ENCODE measurements at places on chromosomes 6 and 20.

GRCh38 chr6:117118490-117118889 lies 146.9 kb upstream of the VGLL2 start:
- H3K27me3 ChIP-seq = no peaks in the 10 kb centered on the region
- H3K4me1 ChIP-seq = no peaks in the 10 kb centered on the region
- DNase-seq = no peak
- H3K27ac ChIP-seq = no peak overlapping the region
- H3K4me3 ChIP-seq = no peak overlapping the region
- H3K36me3 ChIP-seq = no peaks in the 10 kb centered on the region

DNA sequence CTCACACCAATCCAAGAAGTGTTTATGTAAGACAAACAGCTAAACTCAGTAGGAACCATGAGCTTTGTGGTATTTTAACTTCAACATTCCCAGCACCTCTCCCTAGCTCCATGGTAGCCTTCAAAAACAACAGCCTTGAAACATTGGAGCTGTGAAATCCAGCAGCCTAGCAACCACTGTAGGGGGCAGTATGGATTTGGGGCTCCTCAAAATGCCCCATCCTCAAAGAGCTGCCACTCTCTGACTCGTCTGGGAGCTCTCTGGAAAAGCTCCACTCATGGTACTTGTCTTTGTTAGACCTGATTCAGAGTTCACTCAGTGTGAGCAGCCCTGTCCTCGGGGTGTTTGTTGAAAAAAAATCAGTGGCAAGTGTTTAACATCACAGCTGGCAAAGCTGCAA lies 82.9 kb downstream of the KIF6 start:
- no peak overlapping the region for H3K27ac ChIP-seq
- H3K27me3 ChIP-seq = no peaks in the 10 kb centered on the region
- no peak overlapping the region for H3K4me3 ChIP-seq
- DNase-seq = no peak
- no peaks in the 10 kb centered on the region for H3K4me1 ChIP-seq
- no peaks in the 10 kb centered on the region for H3K36me3 ChIP-seq

- H3K27ac ChIP-seq = no peak overlapping the region
- no peak for DNase-seq
- H3K36me3 ChIP-seq = no peaks in the 10 kb centered on the region
These were observed 101.5 kb downstream of the PHACTR3 start for GRCh38 chr20:59705651-59706399.

DNA sequence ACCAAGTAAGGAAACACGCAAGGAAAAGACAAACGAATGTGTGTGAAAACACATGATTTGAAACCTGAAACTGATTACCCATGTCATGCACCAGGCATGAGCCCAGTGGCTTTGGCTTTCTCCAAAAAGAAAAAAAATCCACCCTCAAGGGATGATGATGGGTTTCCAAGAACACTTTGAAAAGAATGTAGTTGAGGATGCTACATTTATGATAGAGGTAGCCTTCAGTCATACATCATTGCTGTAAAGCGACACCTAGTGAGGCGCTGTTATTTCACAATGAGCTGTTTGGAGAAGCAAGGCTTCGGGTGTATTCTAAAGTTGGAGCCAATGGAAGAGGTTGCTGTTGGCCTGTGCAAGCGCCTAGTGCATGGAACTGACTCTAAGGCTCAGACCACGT lies 124.9 kb downstream of the SCML4 start:
- H3K4me3 ChIP-seq = no peak overlapping the region
- no peak for DNase-seq
- H3K36me3 ChIP-seq = no peaks in the 10 kb centered on the region

DNA sequence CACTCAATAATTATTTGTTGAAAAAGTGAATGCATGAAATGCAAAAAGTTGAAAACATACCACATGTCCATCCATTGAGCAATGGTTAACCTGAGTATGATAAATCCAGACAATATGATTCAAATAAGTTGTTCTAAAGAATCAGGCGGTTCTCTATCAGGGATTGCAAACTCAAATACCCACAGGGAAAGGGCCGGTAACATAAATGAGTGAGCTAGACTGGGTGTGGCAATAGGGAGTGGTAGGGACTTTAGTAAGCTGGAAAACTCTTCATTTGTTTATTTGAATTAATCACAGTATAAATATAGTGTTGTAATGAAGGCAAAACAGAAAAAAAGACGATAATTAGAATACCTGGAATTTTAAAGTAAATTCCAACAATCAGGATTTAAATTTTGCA lies 106.3 kb downstream of the BCAS1 start:
- no peak for DNase-seq
- H3K27me3 ChIP-seq = no peaks in the 10 kb centered on the region
- H3K36me3 ChIP-seq = no peaks in the 10 kb centered on the region
- no peaks in the 10 kb centered on the region for H3K4me1 ChIP-seq
- H3K27ac ChIP-seq = no peak overlapping the region

- no peaks in the 10 kb centered on the region for H3K27me3 ChIP-seq
- H3K36me3 ChIP-seq = no peaks in the 10 kb centered on the region
- no peak overlapping the region for H3K27ac ChIP-seq
- H3K4me3 ChIP-seq = no peak overlapping the region
- no peak for DNase-seq
These were observed 14.9 kb upstream of the MRS2 start for GRCh38 chr6:24387818-24388217.

DNA sequence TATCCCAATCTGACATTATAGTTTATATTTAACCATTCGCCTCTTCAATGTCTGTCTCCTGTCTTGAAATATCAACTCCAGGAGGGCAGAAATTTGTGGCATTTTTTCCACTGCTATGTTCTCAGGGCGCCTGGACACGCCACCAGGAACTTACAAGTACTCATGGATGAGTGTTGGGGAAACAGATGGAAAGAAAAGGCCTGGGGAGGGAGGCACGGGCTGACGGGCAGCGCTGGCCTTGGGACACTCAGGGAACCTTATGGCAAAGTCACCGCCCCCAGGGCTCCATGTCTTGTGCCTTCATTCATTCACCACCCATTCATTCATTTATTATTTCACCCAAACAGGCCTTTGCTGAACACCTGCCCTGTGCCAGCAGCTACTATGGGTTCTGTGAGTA lies 222.9 kb downstream of the PREX1 start:
- no peaks in the 10 kb centered on the region for H3K27me3 ChIP-seq
- H3K4me1 ChIP-seq = peaks cover 2% of the 10 kb centered on the region
- no peak overlapping the region for H3K27ac ChIP-seq
- H3K4me3 ChIP-seq = no peak overlapping the region
- no peaks in the 10 kb centered on the region for H3K36me3 ChIP-seq

DNA sequence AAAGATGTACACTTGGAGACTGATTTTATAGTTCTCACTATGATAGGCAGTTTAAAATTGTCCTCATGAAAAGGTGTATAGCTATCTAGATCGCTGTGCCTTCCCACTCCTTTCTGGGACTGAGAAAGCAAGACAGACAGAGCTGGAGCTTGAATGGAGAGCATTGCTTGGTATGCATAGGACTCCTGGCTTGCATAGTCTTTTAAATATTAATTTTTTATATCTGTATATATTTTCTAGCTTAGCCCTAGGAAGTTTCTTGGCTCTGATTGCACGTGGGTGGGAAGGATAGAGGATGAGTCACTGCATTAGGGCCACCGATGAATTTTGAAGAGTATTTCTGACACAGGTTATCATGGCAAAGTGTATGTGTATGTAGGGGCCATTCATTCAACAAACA lies 150.0 kb upstream of the SPACA1 start:
- no peaks in the 10 kb centered on the region for H3K36me3 ChIP-seq
- H3K4me3 ChIP-seq = no peak overlapping the region
- no peak overlapping the region for H3K27ac ChIP-seq
- no peaks in the 10 kb centered on the region for H3K27me3 ChIP-seq
- DNase-seq = no peak
- H3K4me1 ChIP-seq = no peaks in the 10 kb centered on the region

DNA sequence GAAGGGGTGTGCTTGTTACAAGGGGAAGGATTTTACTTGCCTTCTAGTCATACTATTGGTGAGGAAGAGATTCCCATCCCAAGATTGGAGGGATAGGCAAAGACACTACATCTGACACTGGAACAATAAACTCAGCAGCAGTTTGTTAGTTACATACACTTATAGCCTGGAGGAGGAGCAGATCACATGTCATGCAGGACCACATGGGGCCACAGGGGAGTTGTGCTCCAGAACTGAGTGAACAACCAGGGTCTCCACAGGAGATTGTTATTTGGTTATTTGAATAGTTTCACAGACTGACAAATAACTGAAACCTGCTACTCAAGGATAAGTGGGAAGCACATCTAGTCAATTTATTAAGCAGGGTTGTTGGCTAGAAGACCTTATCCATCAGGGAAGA lies 559.4 kb upstream of the MANEA start:
- no peaks in the 10 kb centered on the region for H3K4me1 ChIP-seq
- no peaks in the 10 kb centered on the region for H3K36me3 ChIP-seq
- H3K4me3 ChIP-seq = no peak overlapping the region
- no peaks in the 10 kb centered on the region for H3K27me3 ChIP-seq

- no peaks in the 10 kb centered on the region for H3K36me3 ChIP-seq
- H3K4me3 ChIP-seq = no peak overlapping the region
- DNase-seq = no peak
- no peaks in the 10 kb centered on the region for H3K27me3 ChIP-seq
- no peaks in the 10 kb centered on the region for H3K4me1 ChIP-seq
These were observed 91.3 kb upstream of the SLC35B3 start for GRCh38 chr6:8526624-8527023.

DNA sequence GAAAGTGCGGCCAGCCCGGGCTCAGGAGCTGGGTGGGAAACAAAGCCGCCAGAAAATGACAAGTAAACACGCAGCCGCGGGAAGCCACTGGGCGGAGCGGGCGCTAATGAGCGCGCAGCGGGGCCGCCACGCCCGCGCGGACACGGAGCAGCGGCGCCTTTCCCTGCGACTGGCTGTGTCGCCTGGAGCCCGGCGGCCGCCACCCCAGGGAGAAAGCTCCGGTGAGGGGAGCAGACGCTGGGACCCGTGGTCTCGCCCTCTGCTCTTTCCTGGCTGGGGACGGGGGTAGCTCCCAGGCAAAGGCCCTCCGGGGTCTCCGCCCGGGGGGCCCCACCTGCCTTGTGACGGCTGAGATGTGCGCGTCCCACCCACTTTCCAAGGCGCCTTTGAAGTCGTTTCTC lies 54.9 kb downstream of the PRR18 start:
- no peak for DNase-seq
- no peak overlapping the region for H3K27ac ChIP-seq
- no peaks in the 10 kb centered on the region for H3K27me3 ChIP-seq
- H3K4me1 ChIP-seq = peaks cover 4% of the 10 kb centered on the region

DNA sequence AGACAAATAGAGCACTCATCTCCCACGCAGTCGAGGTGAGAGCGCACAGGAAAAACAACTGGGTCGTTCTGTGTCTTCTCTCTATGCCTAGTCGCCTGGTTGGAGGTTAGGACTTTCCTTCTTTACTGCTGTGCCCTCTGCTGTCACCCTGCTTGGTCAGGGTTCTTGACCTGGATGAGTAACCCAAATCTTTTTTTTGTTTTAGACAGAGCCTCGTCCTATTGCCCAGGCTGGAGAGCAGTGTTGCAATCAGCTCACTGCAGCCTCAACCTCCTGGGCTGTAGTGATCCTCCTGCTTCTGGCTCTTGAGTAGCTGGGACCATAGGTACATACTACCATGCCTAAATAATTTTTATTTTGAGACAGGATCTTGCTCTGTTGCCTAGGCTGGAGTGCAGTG lies 24.5 kb downstream of the PRPF6 start:
- no peaks in the 10 kb centered on the region for H3K36me3 ChIP-seq
- H3K27ac ChIP-seq = no peak overlapping the region
- DNase-seq = no peak
- H3K4me3 ChIP-seq = no peak overlapping the region

DNA sequence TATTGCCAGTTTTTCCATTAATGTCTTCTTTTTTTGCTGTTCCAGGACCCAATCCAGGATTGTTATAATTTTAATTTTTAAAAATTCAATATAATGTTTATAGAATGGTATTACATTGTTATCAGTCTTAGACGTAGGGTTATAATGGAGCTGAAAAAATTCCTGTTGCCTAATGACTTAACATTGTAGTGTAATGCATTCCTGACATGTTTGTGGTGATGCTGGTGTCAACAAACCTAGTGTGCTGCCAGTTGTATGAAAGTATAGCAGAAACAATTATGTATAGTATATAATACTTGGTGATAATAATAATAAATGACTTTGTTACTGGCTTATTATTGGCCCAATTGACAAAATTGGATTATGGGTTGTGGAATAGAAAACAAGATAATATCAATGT lies 30.4 kb downstream of the KIZ start:
- H3K4me3 ChIP-seq = no peak overlapping the region
- H3K27ac ChIP-seq = no peak overlapping the region
- H3K4me1 ChIP-seq = no peaks in the 10 kb centered on the region
- H3K27me3 ChIP-seq = no peaks in the 10 kb centered on the region
- H3K36me3 ChIP-seq = no peaks in the 10 kb centered on the region

- no peak overlapping the region for H3K27ac ChIP-seq
- H3K4me1 ChIP-seq = no peaks in the 10 kb centered on the region
- no peaks in the 10 kb centered on the region for H3K36me3 ChIP-seq
- no peaks in the 10 kb centered on the region for H3K27me3 ChIP-seq
- H3K4me3 ChIP-seq = no peak overlapping the region
These were observed 97.5 kb downstream of the MAFB start for GRCh38 chr20:40591536-40591935.
